ENCODE measurements at places on chromosomes 1 and 21.

- no peak for DNase-seq
These were observed 27.2 kb upstream of the PSMB2 start for GRCh38 chr1:35668506-35668905.

DNA sequence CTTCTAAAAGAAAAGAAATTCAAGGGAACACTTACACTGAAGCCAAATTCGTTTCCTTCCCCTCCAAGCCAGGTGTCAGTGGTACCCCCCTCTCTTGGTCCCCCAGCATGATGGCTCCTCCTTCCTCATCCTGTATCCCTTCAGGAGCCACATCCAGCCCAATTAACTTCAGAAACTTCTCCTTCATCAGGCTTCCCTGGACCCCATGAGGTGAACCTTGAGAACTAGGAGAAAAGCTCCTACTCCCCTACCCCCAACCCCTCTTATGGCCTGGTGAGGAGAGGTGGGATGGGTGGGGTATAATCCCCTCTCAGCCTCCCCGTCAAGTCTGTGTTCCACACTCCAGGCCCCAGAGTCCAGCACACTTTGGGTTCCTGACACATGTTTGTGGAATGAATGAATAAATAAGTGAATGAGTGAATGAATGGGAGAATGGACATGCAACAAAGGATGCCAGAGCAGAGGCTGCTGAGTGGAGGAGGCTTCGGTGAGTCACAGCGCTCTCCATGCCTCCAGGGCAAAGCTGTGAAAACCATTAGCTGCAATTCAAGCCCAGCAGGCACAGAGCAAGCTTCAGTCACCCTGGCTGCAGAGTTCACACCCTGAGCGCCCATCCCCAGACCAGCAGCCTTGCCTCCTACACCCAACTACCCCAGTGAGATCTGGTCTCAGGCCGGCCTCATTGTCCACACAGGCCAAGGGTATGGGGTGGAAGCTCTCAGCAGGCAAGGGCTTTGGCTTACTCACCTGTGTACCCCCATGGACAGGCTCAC lies 43.8 kb downstream of the BATF3 start:
- no peak for DNase-seq

- DNase-seq: peak; percentile 51
These were observed 32.9 kb upstream of the JUN start for GRCh38 chr1:58816747-58817221.

DNA sequence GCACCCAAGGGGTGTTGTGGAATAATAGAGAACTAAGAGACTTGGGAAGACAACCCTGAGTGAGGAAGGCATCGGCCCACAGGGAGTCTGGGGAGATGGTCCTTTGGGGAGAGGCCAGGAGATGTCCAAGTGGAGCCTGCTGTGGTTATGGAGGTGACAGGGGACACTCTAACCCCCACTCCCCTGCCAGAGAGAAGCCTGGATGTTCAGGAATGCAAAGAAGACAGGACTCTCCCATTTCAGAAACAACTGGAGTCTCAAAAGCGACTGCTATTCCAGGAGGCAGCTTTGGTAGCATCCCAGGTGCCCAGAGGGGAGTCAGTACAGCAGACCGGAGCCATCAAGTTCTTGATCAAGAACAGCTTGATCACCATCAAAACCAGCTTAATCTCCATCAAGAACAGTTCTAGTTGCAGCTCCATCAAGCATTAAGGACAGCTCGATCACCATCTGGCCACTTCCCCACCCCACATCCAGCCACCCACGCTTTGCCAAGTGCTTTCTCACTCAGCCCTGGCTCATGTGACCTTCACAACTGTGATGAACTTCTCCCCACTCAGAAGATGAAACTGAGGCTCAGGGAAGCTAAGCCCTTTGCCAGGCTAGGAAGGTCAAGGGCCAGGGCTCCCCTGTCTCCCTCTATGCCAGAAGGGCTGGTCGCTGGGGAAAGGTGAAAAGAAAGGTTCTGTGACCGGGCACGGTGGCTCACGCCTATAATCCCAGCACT lies 743 bp downstream of the CD52 start:
- no peak for DNase-seq

- DNase-seq: no peak
These were observed 10.6 kb upstream of the CD58 start for GRCh38 chr1:116581323-116581885.

- DNase-seq: no peak
These were observed 32.1 kb downstream of the EPHX1 start for GRCh38 chr1:225842074-225842473.

GRCh38 chr1:155050560-155051341 lies at the start of gene ADAM15:
Gene ADAM15 (plus strand): TSS chr1:155051316. CDS start chr1:155051387, 71 bp downstream.
- DNase-seq: peak; percentile 88

DNA sequence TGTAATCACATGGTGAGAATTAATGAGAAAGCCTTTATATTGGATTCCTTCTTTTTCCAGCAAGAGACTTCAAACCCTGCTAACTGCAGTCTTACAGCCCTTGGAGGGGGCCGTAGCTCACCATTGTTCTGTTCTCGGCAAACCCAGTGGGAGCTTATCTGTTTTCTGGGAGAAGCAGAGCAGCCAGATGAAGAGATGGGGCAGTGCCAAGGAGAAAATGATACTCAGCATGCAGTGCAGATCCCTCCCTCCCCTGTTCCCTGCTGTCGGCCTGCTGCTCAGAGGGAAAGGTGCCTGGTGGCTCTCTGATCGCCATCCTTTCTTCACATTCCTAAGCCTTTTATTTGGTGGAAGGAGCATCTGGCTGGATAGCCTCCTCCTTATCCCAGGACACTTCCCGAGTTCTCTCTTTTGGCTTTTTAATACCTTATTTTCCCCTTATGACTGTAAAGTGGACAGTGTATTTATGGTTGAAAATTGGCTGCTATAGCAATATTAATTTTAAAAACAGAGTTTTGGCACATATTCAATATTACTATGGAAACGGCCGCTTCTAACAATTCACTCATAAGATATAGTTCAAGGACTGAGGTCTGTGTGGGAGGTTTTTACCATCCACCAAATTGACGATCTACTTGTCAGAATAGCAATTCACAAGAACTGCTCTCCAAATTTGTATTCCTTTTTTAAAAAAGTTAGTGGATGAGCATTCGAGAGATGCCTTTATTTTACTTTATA lies 203.4 kb downstream of the CRB1 start:
- DNase-seq: no peak

DNA sequence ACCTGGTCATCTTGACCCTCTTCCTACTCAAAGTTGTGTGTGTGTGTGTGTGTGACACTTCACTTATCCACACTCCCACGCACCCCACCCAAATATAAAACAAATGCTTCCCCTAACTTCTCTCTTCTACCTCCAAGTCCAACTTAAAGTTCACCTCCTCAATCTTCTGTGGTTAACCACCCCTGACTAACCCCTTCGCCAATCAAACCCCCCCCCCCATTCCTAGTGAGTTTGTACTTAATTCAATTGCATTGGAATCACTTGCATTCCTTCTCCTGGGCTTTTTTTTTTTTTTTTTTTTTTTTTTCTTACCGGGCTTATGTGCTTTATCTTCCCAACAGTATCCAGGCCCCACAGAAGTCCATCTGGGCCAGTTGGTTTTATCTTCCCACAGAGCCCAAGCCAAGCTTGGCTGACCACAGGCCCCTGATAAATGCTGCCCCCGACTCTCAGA lies 78.4 kb downstream of the CD58 start:
- DNase-seq: no peak
